T-helper 22 cell (primary cell): ENCODE measurements at places on chromosomes 2 and 18.

- DNase-seq, result no peak
These were observed 134.1 kb upstream of the CREB1 start for GRCh38 chr2:207395535-207396251.

- DNase-seq, result no peak
These were observed 2.6 kb downstream of the GCG start for GRCh38 chr2:162149466-162149865.

DNA sequence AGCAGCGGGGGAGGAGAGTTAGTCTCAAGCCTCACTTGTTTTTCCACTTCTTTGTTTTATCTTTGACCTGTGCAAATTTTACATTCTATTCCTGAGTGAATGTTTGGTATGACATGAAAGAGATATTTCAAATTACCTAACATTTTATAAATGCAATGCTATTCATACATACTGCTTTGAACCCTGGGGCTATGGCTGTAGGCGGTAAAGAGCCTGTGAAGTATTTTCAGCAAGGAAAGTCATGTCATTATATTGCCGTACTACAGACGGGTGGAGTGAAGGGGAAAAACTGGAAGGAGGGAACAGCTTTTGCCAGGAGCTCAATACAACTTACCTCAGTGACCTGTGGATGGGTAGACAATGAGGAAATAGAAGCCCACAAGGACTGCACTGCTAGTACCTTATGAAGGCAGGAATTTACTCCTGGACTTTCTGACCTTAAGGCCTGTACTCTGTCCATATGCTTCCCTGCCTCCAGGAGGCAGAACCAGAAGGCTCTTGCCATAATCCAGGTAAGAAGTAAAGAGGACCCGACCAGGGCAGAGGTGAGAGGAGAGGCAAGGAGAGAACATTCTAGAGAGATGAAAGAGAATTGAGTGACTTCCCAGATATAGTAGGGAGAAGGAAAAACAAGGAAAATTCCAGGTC is 28.4 kb upstream of the TET3 start:
- DNase-seq, result no peak

- DNase-seq, result no peak
These were observed 191.9 kb upstream of the CTAGE1 start for GRCh38 chr18:22609642-22610041.

- no peak for DNase-seq
These were observed 82.0 kb upstream of the SLC66A3 start for GRCh38 chr2:11073251-11073650.
